ENCODE measurements at places on chromosomes 7 and 10.

GRCh38 chr10:33509231-33509831 lies 174.9 kb upstream of the NRP1 start:
- DNase-seq: no peak

GRCh38 chr10:522350-522749 lies 167.1 kb downstream of the DIP2C start:
- no peak for DNase-seq

DNA sequence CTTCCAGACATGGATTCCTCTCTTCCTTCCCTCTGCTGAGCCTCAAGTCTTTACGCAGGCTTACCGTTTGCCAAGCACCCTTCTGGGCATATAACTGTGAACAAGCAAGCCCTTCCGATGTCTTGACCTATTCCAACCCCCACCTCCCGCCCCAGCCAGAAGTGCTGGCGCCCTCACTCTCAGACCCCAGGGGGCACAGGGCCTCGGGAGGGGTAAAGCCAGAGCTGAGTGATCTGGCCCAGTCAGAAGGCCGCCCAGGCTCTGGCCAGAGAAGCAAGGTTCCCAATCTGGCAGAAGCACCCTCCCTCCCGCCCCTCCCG lies 1.2 kb downstream of the PRRT4 start:
- DNase-seq: no peak

DNA sequence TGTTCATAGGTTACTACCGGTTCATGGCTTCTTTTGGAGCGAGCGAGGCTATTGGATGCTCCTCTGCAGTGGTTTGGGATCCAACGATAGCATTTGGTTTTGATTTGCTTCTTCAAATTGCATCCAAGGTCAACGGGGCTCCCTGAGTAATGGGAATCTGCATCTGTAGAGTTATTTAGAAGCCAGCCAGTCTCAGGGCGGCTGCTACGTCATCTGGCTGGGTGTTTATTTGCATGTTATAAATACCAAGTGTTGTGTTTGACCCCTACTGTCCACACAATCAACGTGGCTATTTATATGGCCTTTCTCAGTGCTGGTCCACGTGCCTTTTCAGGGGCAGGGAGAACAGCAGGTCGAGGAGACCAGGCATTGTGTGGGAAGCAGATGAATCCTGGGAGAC lies 137.7 kb downstream of the PRPF18 start:
- DNase-seq: peak; percentile 14

DNA sequence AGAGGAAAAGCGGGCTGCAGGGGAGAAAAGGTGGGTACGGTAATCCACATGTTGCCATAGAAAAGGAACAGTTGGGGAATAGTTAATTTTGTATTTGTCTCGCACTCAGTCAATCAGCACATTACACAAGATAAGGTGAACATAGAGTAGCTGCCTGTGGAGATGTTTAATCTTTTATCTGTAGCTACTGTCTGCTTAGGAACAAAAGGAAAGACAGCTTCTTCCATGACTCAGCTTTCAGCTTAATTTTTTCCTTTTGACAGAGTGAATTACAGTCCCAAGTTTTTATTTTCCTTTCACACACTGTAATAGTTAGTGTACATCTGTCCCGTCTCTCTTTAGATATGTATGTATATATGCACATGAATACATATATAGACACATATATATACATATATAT lies 39.3 kb upstream of the PODXL start:
- DNase-seq: no peak

- no peak for DNase-seq
Observed at GRCh38 chr7:11557627-11558026, 274.4 kb downstream of the THSD7A start.

- DNase-seq: no peak
Observed at GRCh38 chr10:107031931-107032699, 132.4 kb downstream of the SORCS1 start.

GRCh38 chr10:19683356-19683755 lies 132.9 kb upstream of the PLXDC2 start:
- DNase-seq: no peak

GRCh38 chr10:131859341-131860020 lies 41.3 kb upstream of the PPP2R2D start:
- DNase-seq: no peak

DNA sequence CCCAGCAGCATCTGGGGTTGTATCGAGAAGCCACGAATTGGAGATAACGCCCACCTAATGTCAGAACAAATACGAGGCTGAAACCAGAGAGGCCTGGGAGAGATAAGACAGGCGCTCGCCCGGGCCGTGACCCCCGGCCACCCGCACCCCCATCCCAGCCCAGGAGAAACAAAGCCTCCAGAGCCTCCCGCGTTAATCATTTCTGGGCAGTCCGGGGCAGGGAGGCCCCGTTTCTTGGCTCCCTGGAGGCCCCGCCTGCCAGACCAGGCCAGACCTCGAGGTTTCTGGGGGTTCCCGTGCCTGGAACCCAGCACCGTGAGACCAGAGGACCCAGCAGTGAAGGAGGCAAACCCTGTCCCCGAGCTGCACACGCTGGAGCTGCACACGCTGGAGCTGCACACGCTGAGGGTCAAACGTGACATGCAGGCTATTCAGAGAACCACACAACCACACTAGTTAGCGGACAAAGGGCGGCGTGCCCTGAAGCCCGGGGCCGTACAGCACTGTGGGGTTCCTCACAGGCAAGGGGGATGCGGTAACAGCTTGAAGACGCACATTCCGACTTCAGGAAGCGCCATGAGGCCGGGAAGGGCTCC lies 53.4 kb downstream of the FOXL3 start:
- no peak for DNase-seq

DNA sequence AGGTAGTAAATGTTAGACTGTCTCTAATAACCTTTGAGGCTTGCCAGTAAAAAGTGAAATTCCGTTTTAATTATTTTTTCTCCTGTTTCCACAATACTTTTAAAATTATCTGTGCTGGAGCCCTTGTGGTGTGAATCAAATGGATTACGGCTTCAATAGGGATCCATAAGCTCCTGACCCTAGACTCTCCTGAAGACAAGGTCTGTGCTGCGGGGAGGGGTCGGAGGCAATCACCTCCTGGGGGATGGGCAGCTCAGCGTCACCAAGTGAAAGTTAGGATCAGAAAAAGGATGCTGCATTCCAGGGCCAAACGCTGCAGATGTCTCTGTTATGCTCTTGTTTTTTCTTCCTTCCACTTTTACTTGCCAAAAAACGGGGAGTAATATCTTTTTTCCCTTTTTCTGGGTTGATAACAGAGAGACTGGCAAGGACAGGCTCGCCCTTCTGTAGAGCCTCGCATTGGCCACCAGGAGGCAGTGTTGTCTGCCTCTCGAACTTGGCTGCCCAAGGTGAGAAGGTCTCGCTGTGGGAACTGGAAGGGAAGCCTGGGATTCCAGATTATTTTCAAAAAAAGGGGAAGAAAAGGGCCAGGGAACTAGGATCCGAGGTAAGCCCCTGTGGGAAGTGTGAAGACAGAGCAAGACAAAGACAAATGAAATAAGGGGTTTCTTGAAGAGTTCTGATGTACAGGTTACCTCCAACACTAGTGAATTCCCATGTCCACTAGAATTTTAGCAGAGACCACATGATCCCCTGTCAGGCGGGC lies 621.9 kb downstream of the ACTR3B start:
- no peak for DNase-seq

- DNase-seq: no peak
Observed at GRCh38 chr7:2497500-2498336, 21.5 kb upstream of the GRIFIN start.

DNA sequence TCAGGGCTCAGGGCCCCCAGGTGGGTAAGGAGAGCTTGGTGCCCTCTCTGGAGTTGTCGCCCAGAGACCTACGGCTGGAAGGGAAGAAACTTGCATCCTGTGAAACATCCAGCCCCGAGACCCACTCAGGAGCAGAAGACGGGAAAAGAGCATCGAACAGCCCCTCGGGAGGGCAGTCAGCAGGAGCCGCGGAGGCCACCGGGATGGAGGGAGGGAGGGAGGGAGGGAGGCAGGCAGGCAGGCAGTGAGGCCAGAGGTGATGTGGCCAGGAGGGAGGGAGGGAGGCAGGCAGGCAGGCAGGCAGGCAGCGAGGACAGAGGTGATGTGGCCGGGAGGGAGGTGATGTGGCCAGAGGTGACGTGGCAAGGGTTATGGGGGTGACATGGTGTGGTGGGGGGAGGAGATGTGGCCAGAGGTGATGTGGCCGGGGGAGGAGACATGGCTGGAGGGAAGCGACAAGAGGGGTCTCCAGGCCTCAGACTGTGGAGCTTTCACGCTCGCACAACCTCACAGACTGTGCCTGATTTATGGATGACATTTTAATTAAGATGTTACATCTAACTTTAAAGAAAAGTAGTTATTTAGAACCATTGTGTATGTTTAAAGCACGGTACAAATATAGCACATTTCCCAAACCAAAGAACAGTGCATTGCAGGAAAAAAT lies 141.1 kb downstream of the DIP2C start:
- DNase-seq: no peak

GRCh38 chr7:122746948-122747347 lies 44.2 kb upstream of the RNF148 start:
- DNase-seq: no peak

DNA sequence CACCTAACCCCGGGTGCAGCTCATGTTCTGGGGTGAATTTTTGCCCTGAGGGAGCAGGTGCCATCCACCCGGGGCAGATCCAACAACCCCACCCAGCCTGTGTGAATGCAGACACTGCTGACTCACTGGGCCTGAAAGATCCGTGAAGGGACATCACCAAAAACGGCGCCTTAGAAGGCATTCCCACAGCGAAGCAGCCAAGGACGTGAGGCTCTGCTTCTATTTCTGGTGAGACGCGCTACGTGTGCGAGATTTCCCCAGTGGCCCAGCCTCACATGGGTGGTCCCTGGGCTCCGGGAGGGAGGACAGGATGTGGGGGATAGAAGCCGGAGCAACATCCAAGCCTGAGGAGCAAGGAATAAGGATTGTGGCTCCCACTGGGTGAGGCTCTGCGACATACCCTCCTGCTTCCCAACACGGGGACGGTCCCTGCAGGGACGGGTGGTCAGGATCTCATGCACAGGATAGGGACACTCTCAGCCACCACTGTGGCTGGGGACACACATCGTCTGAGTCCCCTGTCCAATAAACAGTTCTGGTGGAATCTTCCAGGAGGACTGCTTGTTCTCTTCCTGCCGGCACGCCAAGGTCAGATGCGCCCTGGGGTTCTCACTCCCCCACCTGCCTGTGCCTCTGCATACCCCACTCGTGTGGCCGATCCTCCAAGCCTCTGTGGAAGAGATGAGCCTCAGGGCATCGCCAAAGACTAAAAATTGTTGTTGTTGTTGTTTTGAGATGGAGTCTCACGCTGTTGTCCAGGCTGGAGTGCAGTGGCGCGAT lies 70.2 kb downstream of the ZRANB1 start:
- no peak for DNase-seq

DNA sequence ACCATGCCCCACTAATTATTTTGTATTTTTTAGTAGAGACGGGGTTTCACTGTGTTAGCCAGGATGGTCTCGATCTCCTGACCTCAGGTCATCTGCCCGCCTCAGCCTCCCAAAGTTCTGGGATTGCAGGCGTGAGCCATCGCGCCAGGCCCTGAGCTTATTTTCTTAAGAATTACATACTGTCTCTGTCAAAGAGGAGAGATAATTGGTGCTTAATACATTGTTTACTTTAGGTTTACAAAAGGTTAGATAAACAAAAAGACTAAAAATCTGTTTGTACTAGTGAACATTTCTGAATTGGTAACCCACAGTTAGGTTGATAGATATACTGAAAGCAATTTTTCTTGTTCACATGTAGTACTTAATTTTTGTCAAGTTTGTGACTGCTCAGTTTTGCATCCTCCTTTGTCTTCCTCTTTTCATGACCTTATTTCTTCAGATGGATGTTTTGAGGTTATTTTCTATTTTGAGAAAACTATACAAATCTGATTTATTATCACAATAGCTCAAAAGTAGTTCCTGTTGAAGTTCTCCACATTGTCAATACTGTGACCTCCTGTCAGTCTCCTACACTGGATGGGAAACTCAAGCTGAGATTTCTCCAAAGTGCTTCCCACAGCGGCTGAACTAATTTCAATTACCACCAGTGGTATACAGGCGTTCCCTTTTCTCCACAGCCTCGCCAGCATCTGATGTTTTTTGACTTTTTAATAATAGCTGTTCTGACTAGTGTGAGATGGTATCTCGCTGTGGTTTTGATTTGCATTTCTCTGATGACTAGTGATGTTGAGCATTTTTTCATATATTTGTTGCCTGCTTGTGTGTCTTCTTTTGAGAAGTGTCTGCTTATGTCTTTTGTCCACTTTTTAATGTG lies 22.5 kb downstream of the HHEX start:
- DNase-seq: no peak

DNA sequence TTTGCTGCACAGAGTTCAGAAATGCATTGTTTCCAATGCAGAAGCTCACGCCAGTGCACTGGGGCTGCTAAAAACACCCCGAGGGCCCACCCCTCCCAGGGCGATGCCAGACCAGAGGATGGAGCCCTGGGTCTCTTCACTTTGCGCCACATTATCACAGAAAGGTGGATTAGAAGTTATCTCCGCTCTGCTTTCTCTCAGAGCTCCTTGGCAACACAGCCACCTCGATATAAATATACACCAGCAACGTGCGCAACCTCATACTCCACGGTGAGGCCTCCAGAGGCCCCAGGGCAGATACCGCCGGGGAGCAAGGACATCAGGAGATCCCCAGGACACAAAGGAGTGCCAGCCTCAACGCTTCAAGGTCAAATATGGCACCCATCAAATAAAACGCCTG lies 121.0 kb upstream of the TBX20 start:
- DNase-seq: no peak

- DNase-seq: no peak
Observed at GRCh38 chr10:33241351-33241750, 93.1 kb downstream of the NRP1 start.

GRCh38 chr10:51302316-51302715 lies 228.0 kb downstream of the PRKG1 start:
- DNase-seq: no peak

DNA sequence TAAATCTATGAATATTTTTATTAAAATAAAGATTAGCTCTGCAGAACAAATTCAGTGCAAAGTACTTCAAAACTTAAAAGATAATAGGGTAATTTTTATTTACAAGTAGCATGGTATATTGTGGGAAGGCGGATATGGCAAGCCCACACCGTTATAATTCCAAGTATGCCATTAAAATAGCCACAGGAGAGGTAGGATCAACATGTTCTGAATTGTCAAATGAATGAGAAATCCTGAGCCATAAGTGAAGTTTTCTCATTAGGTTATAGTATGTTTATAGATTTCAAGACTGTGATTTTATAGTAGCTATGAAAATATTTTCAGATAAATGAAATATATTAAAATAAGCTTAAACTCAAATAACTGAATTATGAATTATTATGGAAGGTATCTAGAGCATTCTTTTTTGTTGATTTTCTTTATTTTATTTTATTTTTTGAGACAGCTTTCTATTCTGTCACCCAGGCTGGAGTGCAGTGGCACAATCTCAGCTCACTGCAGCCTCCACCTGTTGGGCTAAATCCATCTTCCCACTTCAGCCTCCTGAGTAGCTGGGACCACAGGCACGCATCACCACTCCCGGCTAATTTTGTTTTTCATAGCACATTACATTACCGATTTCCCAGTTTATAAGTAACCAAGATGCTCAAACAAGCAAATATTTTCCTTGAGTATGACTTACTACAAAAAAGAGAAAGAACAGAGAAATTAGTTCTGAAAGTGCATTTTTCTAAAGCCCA lies 956.6 kb downstream of the GATA3 start:
- DNase-seq: no peak

- DNase-seq: no peak
Observed at GRCh38 chr7:135320268-135320667, 86.6 kb downstream of the STRA8 start.

- no peak for DNase-seq
Observed at GRCh38 chr7:90655566-90655965, 59.4 kb downstream of the CDK14 start.
